Right atrium auricular region (tissue), 2 donors: ENCODE measurements at places on chromosomes 11 and 22. TPM values are rescaled to one million over a fixed set of nuclear protein-coding genes. Genes with fewer than 3 reads are reported as not detected.

PKDREJ gene
- 0.04 TPM for total RNA-seq

C11orf16 gene
- total RNA-seq = not detected

GSTT2B gene
- 9.1 TPM for total RNA-seq

HOATZ gene
- total RNA-seq = not detected

BCR gene
- 27.0 TPM for total RNA-seq

DEUP1 gene
- total RNA-seq = not detected

ARHGAP8 gene
- 0.24 TPM for total RNA-seq
